ENCODE measurements at places on chromosomes 2 and 18.

- no peak for DNase-seq
Observed at GRCh38 chr18:46821856-46822711, 65.2 kb upstream of the ST8SIA5 start.

DNA sequence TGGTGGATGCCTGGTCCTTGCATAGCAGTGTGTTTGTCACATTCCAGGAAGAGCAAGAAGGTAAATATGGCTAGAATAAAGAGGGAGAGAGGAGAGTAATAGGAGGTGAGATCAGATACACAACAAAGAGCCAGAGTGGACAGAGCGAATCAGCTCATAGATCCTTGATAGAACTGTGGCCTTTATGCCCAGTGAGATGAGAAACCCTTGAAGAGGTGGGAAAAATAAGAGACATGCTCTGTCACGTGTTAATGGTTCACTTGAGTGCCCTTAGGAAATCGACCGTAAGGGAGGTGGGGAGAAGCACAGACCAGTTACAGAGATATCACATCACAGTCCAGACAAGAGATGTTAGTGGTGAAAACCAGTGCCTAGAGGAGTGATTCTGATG is 84.7 kb upstream of the RAB27B start:
- no peak for DNase-seq

- no peak for DNase-seq
Observed at GRCh38 chr18:28855989-28856388, 679.1 kb upstream of the CDH2 start.

DNA sequence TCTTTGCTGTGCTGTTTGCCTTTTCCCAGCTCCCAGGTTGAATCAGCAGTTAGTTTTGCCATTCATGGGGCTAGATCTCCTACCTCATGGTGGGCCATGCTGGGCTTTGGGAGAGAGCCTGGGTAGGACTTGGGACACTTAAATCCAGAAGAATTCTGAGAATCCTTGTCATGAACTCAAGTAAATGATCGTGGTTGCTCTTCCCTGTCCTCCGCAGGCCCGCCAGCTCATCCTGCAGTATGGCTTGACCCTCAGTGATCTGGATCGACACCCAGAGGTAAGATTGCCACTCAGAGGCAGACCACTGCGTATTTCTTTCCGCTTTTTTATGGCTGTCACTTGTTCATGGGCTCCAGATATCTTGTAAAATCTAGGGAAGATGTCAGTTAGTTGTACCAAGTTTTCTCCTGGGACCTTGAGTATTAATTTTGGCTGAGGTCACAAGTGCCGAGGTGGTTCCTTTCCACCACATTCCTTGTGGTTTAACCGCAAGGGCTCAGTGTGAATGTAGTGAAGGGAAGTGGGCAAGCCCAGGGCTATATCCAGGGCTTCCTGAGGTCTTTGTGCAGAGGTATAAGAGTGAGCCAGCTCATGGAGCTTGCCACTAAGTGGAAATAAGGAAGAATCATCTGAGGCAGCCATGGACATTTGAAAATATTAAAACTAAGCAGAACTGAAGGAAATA is 37.7 kb downstream of the RPIA start:
- no peak for DNase-seq

GRCh38 chr18:29779096-29779495 is 1263.4 kb downstream of the DSC3 start:
- no peak for DNase-seq

DNA sequence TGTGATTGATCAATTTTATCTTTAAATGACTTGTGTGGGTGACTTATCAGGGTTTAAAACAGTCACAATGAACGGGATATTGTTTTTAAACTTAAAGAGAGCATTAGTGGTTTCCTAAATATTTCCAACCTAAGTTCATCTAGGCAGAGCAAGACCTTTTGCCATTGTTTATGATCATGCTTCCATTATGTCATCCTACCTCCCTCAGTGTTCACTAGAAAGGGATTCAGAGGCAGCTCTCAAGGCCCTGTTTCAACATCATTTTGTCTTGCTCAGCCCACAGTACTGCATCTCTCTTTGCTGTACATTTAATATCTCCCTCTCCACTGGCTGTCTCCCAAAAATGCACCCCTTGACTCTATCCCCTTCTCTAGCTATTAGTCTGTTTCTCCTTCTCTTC is 21.5 kb upstream of the PELI1 start:
- no peak for DNase-seq

GRCh38 chr2:162126111-162126519 is 25.9 kb downstream of the GCG start:
- no peak for DNase-seq

DNA sequence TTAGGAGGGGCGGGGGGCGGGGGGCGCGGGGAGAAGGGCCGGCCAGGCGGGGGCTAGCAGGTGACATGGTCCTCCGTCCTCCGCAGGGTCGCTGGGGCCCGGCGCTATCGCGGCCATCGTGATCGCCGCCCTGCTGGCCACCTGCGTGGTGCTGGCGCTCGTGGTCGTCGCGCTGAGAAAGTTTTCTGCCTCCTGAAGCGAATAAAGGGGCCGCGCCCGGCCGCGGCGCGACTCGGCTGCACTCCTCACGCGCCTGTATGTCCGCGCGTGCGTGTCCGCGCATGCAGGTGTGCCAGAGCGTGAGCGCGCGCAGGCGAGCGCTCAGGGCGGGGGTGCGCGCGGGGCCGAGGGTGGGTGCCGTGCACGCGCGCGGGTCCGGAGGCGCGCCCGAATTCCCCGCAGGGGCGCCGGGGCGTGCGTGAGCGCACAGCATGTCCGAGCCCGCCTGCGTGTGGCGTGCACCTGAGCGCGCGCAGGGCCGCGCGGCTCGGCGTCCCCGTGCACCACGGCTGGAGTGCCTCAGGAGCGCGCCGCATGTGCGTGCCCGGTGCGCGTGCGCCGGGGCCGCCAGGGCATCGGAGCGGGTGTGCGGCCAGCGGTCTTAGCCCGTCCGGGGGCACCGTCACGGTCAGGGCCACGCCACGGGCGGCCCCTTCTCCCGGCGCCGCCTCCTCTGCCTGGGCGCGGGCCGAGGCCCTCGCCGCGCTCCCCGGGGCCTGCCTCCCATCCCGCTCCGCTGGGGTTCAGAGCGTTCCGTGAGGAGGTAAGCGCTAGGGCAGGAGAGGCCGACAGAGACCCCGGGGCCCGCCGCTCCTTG is 6.3 kb downstream of the SNORC start:
- DNase-seq: peak; percentile 87

Measured in iPS-NIHi11 (cell line).